Memory B cell (primary cell): ENCODE measurements at places on chromosomes 13 and 19.

- DNase-seq = no peak
Measured at GRCh38 chr13:70835371-70835770, 727.1 kb upstream of the KLHL1 start.

GRCh38 chr13:96020155-96020575, 33.0 kb downstream of the UGGT2 start:
- DNase-seq = no peak

DNA sequence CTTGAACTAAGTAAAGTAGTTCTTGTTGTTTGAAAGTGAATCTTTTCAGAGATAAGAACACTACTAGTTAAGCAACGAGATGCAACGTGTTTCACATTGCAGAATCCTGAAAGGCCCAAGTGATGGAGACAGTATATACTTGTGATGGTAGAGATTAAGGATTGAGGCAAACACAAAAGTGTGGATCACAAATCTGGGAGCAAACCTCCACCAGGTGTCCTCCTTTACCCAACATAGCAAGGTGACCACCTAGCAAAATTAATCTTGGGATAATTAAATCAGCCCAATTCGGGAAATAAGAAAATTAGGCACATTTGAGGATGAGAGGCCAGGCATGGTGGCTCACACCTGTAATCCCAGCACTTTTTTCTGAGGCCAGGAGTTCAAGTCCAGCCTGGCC, 563.9 kb downstream of the DACH1 start:
- no peak for DNase-seq

DNA sequence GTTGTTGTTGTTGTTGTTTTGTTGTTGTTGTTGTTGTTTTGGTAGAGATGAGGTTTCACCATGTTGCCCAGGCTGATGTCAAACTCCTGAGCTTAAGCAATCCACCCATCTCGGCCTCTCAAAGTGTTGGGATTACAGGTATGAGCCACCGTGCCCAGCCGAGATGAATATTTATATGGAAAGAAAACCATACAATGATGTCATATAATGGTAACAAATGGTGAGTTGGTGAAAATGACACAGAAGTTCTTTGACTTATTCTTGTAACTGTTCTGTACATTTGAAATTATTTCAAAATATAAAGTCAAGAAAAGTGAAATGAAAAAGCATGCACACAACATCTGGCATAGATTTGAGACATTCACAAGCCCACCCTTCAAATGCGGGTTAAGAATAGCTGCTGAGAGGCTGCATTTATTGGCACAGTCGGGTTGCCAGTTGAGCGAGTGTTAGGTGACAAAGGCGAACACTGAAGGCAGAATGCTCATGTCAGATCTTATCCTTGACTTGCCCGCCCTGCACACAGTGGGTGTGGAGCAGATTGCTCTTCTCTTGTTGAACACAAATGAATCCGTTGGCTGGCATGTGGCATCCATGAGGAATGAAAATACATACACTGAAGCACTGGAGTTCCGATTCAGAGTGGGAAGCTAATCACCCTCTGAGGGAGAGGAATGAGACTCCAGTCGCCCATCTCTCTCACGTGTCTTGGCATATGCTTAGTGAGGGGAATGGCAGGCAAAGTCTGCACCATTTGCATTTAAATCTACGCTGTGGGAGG, 15.8 kb upstream of the UBE2S start:
- DNase-seq = no peak

DNA sequence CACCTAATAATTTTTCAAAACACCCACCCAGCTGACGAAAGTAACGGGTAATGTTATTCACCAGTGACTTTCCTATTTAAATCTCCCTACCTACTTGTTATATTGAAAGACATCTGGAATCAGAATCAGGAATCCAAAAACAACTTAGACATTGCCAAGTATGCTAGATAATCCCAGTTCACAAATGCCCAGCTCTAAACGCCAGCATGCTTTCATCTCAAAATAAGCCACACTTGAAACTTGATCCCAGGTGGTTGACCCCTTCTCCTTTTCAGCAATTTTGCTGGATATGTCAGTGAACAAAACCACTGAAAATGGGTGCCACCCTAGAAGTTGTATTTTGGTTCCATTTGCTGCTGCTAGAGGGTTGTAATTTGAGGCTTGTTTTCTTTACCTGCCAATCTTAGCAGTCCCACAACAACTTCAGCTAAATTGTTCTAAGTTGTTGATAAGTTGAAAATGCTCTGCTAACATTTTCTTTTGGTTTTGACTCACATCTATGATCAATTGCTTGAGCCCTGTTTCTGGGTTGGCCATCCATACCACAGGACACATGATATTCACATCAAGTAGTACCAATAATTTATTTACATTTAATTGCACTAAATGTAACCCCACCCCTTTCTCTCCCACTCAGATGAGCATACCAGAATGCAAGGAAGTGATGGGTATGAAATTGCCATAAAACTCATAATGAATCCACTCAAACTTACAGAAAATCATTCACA, 66.4 kb downstream of the DCT start:
- DNase-seq = no peak

GRCh38 chr19:16715611-16716010, 4.0 kb upstream of the NWD1 start:
- DNase-seq = no peak

- no peak for DNase-seq
Measured at GRCh38 chr13:113882716-113883115, 18.8 kb upstream of the GAS6 start.

DNA sequence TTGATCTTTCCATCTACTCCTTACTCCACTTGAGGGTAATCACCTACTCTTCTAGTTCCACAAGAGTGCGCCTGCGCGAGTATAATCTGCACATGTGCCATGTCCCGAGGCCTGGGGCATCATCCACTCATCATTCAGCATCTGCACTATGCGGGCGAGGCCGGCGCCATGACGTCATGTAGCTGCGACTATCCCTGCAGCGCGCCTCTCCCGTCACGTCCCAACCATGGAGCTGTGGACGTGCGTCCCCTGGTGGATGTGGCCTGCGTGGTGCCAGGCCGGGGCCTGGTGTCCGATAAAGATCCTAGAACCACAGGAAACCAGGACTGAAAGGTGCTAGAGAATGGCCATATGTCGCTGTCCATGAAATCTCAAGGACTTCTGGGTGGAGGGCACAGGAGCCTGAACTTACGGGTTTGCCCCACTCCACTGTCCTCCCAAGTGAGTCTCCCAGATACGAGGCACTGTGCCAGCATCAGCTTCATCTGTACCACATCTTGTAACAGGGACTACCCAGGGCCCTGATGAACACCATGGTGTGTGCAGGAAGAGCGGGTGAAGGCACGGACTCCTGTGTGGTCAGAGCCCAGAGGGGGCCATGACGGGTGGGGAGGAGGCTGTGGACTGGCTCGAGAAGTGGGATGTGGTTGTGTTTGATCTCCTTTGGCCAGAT, 2.7 kb upstream of the KLK2 start:
- DNase-seq = no peak

GRCh38 chr19:2986951-2987524, 9.7 kb downstream of the TLE6 start:
- no peak for DNase-seq

GRCh38 chr19:48329167-48329891, 4.0 kb downstream of the EMP3 start:
- DNase-seq = no peak

- no peak for DNase-seq
Measured at GRCh38 chr13:97249796-97250495, 27.8 kb downstream of the MBNL2 start.

DNA sequence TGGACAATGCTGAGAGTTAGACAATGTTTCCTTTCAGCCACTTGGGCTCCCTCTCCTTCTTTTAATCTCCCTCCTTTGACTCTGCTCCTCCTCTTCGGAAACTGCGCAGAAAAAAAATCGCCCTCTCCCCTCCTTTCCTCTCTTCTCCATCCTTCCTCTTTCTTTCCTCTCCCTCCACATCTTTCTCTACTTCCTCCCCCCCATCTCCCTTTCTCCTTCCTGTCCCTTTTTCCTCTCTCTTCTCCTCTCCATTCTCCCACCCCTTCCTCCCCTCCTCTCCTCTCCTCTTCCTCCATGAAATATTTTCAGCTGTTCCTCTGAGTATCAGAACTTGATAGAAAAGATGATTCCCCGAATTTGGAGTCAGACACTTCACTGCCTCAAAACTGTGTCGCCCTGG, 15.1 kb upstream of the PTPRS start:
- DNase-seq = no peak

- no peak for DNase-seq
Measured at GRCh38 chr19:7690779-7691258, 10.2 kb downstream of the TRAPPC5 start.

DNA sequence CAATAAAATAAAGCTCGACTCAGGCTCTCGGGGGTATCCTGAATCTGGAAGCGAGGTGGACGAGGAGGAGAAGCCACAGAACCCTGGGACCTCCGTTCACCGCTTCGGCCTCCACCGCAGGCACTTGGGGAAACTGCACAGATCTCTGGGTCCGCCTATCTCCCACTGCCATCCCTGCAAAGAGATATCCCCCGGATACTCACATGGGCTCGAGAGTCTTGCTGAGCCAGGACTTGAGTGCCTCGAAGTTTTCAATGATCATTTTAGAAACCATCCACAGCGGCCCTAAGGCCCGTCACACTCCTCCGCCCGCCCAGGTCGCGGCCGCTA, 589 bp downstream of the RBM26 start:
- DNase-seq = no peak
